ENCODE measurements at places on chromosomes 5 and 9. TPM values are rescaled to one million over a fixed set of nuclear protein-coding genes. Genes with fewer than 3 reads are reported as not detected.

GRCh38 chr5:87231037-87231808 lies 36.5 kb upstream of the RASA1 start:
- no peaks in the 10 kb centered on the region for H3K27me3 ChIP-seq
- no peak for DNase-seq
- H3K36me3 ChIP-seq, result no peaks in the 10 kb centered on the region
- H3K27ac ChIP-seq, result no peak overlapping the region
- no peaks in the 10 kb centered on the region for H3K4me1 ChIP-seq

- no peaks in the 10 kb centered on the region for H3K36me3 ChIP-seq
- no peak overlapping the region for H3K4me3 ChIP-seq
- H3K27ac ChIP-seq, result no peak overlapping the region
- H3K4me1 ChIP-seq, result no peaks in the 10 kb centered on the region
- DNase-seq, result no peak
- no peaks in the 10 kb centered on the region for H3K27me3 ChIP-seq
Observed at GRCh38 chr5:142295084-142295758, 29.6 kb downstream of the SPRY4 start.

- no peaks in the 10 kb centered on the region for H3K4me1 ChIP-seq
- no peaks in the 10 kb centered on the region for H3K36me3 ChIP-seq
- H3K4me3 ChIP-seq, result no peak overlapping the region
- DNase-seq, result no peak
- H3K27me3 ChIP-seq, result no peaks in the 10 kb centered on the region
Observed at GRCh38 chr9:33320230-33320567, 29.9 kb downstream of the NFX1 start.

- no peak overlapping the region for H3K27ac ChIP-seq
- peaks cover 80% of the 10 kb centered on the region for H3K27me3 ChIP-seq
- H3K4me3 ChIP-seq, result no peak overlapping the region
- no peak for DNase-seq
- peaks cover 25% of the 10 kb centered on the region for H3K4me1 ChIP-seq
- H3K36me3 ChIP-seq, result no peaks in the 10 kb centered on the region
Observed at GRCh38 chr9:93954434-93955061, 607 bp downstream of the BARX1 start.

DNA sequence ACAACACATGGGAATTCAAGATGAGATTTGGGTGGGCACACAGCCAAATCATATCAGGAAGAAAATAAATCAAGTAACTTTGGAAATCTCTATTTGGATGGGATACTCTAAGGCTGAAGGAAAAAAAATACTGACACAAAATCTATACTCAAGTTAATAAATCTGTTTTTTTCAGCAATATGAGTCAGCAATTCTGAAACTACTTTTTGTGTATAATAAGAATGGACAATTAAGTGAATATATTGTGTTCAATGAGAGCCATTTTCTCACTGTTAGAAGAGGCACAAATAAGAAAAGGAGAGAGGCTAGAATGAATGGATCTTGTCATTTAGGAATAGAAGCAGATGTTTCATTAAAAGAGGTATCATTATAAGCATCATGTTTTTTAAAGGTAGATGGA lies 651.0 kb downstream of the TAF11L14 start:
- no peaks in the 10 kb centered on the region for H3K36me3 ChIP-seq
- no peak for DNase-seq
- H3K4me3 ChIP-seq, result no peak overlapping the region

DNA sequence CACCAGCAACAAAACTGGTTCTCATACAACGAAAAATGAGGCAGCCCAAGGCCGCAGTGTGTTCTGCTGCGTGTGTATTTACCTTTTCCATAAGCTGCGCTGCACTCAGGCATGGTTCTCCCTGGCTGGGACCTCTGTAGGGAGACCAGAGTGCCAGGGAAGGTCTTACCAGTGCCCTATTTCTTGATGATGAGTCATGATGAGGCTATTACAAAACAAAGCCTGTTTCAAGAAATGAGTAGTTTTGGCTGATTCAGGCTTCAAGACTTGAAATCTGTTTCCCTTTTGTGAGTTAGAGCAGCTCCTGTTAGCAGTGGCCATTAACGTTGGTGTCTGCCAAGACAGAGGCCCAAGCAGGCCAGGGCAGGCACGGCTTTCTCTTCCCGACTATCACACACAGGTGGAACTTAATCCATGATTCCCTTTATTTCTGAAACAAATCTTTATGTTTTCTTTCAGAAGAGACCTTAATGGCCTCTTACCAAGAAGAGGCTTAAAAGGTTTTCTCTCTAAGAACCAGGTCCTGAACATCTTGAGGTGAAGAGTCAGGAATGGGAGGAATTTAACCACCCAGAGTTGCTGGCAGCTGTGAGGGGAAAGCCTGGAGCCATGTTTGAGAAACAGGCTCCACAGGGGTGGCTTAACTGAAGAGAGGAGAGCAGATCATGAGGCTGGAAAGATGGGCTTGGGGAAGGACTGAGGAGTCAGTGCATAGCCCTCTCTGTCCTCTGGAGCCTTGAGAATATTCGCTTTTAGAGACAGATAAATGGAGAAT lies 41.4 kb upstream of the TIFAB start:
- peaks cover 4% of the 10 kb centered on the region for H3K27me3 ChIP-seq
- H3K4me3 ChIP-seq, result no peak overlapping the region
- no peak overlapping the region for H3K27ac ChIP-seq
- no peak for DNase-seq
- no peaks in the 10 kb centered on the region for H3K4me1 ChIP-seq
- H3K36me3 ChIP-seq, result no peaks in the 10 kb centered on the region

- H3K4me1 ChIP-seq, result no peaks in the 10 kb centered on the region
- DNase-seq, result no peak
- no peaks in the 10 kb centered on the region for H3K36me3 ChIP-seq
Observed at GRCh38 chr5:88238732-88239131, 29.9 kb downstream of the TMEM161B start.

- no peaks in the 10 kb centered on the region for H3K4me1 ChIP-seq
- no peaks in the 10 kb centered on the region for H3K36me3 ChIP-seq
- no peaks in the 10 kb centered on the region for H3K27me3 ChIP-seq
- no peak overlapping the region for H3K27ac ChIP-seq
- H3K4me3 ChIP-seq, result no peak overlapping the region
Observed at GRCh38 chr5:158387499-158387898, 528.6 kb upstream of the CLINT1 start.

GRCh38 chr5:88675708-88676636 lies 207.0 kb downstream of the MEF2C start:
- peaks cover 47% of the 10 kb centered on the region for H3K27me3 ChIP-seq
- no peak for DNase-seq
- peak overlapping the region; percentile 26 for H3K4me3 ChIP-seq
- no peaks in the 10 kb centered on the region for H3K4me1 ChIP-seq
- H3K27ac ChIP-seq, result no peak overlapping the region
- H3K36me3 ChIP-seq, result no peaks in the 10 kb centered on the region

DNA sequence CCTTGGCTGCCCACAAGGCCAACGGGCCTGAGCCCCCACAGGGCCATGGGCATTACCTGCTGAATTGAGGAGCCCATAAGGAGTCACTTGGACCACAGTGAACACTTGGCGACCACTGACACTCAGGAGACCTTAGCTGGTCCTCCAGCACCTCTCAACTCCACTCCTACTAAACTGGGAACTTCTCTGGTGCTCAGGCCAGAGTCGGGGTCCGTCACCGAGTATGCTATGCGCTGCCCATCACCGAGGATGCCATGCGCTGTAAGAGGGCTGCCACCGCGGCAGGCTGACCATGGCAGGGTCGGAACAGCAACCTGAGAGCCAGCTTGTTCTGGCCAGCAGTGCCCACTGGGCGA lies 600 bp upstream of the SQSTM1 start:
- H3K4me1 ChIP-seq, result peaks cover 14% of the 10 kb centered on the region
- H3K27me3 ChIP-seq, result no peaks in the 10 kb centered on the region
- H3K36me3 ChIP-seq, result no peaks in the 10 kb centered on the region
- peak overlapping the region; percentile 97 for H3K4me3 ChIP-seq

DNA sequence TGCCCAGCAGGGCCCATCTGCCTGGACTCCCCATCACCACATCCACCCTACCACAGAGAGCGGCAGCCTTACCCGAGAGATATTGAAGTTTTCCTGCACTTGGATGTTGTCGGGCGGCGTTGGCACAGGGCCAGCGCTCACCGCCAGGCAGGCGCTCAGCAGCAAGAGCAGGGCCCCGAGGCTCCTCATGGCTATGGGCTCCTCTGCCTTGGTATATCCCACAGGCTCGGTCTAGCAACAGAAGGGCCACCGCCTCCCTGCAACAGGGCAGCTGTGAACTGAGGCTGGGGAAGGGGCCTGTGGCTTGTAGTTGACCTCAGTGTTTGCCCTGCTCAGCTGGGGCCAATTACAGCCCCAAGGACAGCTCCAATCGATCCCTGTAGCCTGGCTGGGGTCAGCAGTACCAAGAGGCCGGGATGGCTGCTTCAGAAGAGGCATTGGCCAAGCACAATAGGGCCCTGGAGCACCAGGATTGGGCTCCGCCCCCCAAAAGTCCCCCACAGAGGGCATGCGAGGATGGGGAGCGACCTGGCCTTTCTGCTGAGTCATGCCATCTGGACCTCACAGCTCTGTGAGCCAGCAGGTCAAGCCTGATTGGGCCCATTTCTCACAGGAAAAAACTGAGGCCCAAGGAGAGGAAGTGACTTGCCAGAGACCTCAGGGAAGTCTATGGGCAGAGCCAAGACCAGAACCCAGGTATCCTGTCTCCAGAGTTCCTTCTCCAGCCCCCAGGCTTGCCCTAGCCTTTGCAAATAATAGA lies at the start of gene AMBP:
Gene AMBP (minus strand): TSS at position 280 of the 760 bp plus-strand sequence. CDS start 91 bp downstream, at position 189.
- no peak within 1 kb of the TSS for H3K27ac ChIP-seq
- no peaks in the 10 kb centered on the region for H3K36me3 ChIP-seq
- no peak within 1 kb of the TSS for H3K4me3 ChIP-seq
- no peaks in the 10 kb centered on the region for H3K27me3 ChIP-seq
- peak; percentile 10 for DNase-seq
- H3K4me1 ChIP-seq, result no peaks in the 10 kb centered on the region

- no peaks in the 10 kb centered on the region for H3K36me3 ChIP-seq
- H3K27me3 ChIP-seq, result no peaks in the 10 kb centered on the region
- no peaks in the 10 kb centered on the region for H3K4me1 ChIP-seq
- no peak overlapping the region for H3K4me3 ChIP-seq
Observed at GRCh38 chr5:154546719-154547118, 68.7 kb upstream of the HAND1 start.

DNA sequence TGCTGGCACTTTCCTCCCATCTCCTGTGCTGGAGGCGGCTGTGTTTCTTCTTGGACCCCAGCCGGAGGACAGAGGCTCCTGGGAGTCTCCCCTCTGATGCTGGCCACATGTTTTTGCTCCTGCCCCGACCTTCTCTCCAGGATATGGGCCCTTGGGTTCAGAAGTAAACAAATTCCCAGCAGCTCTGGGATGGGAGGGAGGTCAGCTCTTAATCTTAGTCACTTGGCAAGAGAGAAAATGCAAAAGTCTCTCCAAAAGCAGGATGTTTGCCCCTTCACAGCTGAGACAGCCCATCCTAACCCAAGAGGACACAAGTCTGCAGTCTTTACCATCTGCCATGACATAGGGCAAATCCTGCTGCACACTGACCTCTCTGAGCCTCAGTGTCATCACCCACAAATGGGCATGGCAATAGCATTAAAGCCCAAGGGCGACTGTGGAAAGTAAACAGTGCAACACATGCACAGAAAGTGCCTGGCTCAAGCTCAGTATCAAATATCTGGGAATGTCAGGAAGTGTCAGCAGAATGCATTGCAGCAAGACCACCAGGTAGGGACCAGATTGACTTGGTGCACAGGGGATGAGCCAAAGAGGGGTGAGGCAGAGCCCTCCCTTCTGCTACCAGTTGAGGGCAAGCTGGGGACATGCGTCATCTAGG lies 117.0 kb upstream of the CXCL14 start:
- no peaks in the 10 kb centered on the region for H3K4me1 ChIP-seq
- no peak for DNase-seq
- H3K4me3 ChIP-seq, result no peak overlapping the region

- no peaks in the 10 kb centered on the region for H3K27me3 ChIP-seq
- no peak for DNase-seq
- no peaks in the 10 kb centered on the region for H3K4me1 ChIP-seq
- no peaks in the 10 kb centered on the region for H3K36me3 ChIP-seq
- no peak overlapping the region for H3K27ac ChIP-seq
- H3K4me3 ChIP-seq, result no peak overlapping the region
Observed at GRCh38 chr5:17802256-17802655, 168.0 kb downstream of the TAF11L14 start.

GRCh38 chr5:28850320-28850921 lies 1812.0 kb upstream of the CDH9 start:
- no peaks in the 10 kb centered on the region for H3K4me1 ChIP-seq
- H3K4me3 ChIP-seq, result no peak overlapping the region
- H3K27ac ChIP-seq, result no peak overlapping the region
- H3K27me3 ChIP-seq, result no peaks in the 10 kb centered on the region
- H3K36me3 ChIP-seq, result no peaks in the 10 kb centered on the region
- no peak for DNase-seq

DNA sequence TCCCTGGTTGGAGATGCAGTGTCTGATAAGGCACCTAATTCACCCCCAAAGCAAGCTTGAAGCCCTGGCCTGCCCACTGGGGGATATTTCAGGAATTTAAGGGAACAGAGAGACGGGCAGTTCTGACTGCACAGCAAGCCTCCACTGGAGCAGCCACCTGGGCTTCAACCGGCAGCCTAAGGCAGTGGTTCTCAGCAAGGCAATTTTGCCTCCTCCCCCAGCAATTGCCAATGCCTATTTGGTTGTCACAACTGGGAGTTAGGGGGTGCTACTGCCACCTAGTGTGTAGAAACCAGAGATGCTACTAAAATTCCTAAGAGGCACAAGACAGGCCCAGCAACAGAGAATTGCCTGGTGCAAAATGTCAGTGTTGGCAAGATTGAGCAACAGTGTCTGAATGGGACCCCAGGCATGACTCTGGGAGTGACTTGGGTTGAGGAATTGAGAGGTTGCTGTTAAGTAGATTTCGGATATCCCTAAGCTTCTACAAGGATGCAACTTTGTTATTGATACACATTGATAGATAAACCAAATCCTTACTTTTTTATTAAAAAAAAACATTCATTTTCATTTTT lies 58.7 kb upstream of the CTSL start:
- no peaks in the 10 kb centered on the region for H3K36me3 ChIP-seq
- DNase-seq, result no peak
- H3K27ac ChIP-seq, result no peak overlapping the region
- no peaks in the 10 kb centered on the region for H3K27me3 ChIP-seq
- no peaks in the 10 kb centered on the region for H3K4me1 ChIP-seq

GRCh38 chr5:176528761-176529115 lies 8.5 kb downstream of the RNF44 start:
- no peak overlapping the region for H3K27ac ChIP-seq
- no peaks in the 10 kb centered on the region for H3K4me1 ChIP-seq
- H3K27me3 ChIP-seq, result no peaks in the 10 kb centered on the region

DNA sequence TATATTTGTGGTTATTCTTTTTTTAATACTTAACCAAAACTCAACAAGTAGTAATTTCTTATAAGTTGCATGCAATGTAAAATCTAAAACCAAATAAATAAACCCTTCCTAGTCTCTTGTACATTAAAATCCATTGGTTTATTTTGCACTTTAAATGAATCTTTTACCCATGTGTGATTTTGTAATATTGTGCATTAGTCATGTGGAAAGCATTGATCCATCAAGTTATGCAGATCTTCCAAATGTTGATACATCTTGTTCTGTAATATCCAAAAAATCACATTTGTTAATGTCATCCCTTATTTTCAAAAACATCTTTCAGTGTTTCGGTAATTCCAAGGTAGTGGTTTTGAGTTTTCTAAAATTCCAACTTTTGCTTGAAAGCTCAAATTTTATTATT lies 63.3 kb downstream of the CWC27 start:
- H3K27me3 ChIP-seq, result no peaks in the 10 kb centered on the region
- no peaks in the 10 kb centered on the region for H3K4me1 ChIP-seq

Gene PCSK1
- total RNA-seq, result 0.14 TPM

Gene NXNL2
- total RNA-seq, result 12.6 TPM

Gene SPATA31D4
- total RNA-seq, result not detected

Gene PCDHA3
- total RNA-seq, result 2.4 TPM

Gene UGT3A1
- total RNA-seq, result not detected

Gene DOCK8
- total RNA-seq, result 9.2 TPM

Gene SLC31A1
- total RNA-seq, result 6.8 TPM

Gene FGF10
- total RNA-seq, result 0.77 TPM

Gene KIF4B
- not detected for total RNA-seq

Gene GFI1B
- not detected for total RNA-seq

Gene GLT6D1
- total RNA-seq, result not detected
